ENCODE measurements at places on chromosomes 7 and 10.

DNA sequence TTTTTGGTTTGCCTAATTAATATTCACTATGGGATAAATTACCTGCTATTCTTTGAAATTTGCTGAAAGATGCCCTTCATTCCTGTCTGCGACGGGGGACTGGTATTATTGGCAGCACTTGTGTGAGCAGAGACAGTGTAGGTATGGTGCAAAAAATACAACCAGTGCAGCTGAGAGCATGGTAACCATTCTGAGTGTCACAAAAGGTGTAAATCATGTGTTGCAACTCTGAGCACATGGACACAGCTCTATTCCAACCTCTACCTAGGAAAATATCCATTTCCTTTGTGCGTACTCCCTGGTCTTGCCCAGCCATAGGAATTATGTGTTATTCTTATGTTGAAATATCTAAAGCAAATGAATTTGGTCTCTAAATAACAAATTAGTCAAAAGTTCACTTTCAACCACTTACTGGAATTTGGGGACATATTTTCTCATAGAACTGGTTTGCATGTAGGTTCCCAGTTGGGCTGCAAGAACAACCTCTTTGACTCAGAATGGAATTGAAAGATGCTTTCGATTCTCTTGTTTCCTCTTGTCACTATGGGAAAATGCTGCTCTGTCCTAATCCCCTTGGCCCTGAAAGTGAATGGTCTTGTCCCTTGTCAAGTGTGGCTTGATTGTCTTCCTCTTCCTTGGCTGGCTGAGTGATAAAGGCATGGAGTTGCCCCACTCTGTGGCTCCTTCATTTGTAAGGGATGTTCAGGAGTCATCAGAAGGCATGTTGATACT, 57.0 kb downstream of the CELF2 start:
- no peak for DNase-seq

GRCh38 chr7:33646891-33647391, 258.4 kb upstream of the BMPER start:
- DNase-seq = no peak

DNA sequence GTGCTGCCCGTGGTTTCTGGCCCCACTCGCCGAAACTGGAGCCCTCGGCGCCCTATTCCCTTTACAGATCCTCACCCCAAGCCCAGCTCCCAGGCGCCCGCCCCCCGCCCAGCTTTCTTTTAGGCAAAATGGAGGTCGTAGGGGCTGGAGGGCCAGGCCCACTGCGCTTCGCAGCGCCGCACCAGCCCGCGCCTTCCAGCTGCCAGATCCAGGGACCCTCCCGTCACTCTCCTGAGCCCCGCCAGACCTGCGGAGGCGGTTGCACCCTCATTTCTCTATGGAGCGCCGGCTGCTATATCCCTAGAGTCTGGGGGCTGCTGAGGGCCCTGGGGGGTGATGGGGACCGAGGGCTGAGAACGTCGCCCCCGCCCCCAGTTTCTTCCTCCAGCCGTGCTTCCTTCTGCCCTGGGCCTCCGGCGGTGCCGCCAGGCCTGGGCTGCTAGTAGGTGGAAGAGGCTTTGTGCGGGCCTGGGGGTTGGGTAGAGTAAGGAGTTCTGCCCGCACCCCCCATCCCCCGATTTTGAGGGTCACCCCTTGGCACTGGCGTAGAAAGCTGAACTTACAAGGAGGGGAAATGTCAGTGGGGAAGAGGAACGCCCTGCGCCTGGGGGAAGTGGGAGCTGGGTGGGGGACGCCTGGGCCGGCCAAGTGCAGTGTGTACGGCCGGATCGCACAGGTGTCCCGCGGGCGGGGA, 1.0 kb downstream of the GNB2 start:
- no peak for DNase-seq

GRCh38 chr10:71814922-71815411, 36.1 kb downstream of the PSAP start:
- DNase-seq = no peak

- no peak for DNase-seq
Measured at GRCh38 chr10:23294638-23295247, 49.9 kb downstream of the C10orf67 start.

- no peak for DNase-seq
Measured at GRCh38 chr10:62079885-62080559, 178.5 kb downstream of the ARID5B start.

All from stimulated activated CD4-positive, alpha-beta T cell treated with anti-CD3 and anti-CD28 coated beads, Interleukin-12 subunit alpha, Interleukin-12 subunit beta, amount 100 ng/mL, for 4 hours (primary cell).